ENCODE measurements at places on chromosomes 6 and 20.

- peak; percentile 25 for DNase-seq
Observed at GRCh38 chr20:3889489-3890397, 556 bp downstream of the PANK2 start.

GRCh38 chr6:39446909-39447308, 124.4 kb upstream of the KCNK16 start:
- DNase-seq = no peak

DNA sequence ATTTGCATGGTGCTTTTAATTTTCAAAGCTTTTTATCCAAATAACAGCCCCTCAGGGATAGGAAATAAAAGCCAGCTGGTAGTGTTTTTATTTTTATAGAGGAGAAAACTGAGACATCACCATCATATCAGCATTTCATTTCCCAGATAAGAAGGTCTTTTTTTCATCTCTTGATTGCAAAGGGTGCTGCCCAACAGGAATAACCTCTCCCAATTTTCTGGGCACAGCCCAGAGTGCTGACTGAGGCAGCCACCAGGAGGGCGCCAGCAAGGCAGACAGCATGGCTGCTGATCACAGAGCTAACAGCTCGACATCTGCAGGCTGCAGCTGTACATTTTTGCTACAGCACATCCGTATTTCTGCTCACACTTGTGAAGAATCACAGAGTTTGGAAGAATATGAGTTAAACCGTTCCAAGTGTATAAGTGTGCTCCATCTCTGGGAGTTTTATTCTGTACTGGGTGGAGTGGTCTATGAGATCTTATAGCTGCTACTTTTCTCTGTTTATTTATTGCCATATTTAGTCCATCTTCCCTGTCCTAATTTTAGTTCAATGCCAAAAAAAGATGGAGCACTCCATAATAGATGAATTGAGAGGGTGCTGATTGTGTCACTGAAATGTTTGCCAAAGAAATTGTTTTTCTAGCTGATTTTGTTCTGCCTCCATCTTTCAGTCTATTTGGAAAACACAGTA, 85.5 kb upstream of the C20orf144 start:
- DNase-seq = no peak

DNA sequence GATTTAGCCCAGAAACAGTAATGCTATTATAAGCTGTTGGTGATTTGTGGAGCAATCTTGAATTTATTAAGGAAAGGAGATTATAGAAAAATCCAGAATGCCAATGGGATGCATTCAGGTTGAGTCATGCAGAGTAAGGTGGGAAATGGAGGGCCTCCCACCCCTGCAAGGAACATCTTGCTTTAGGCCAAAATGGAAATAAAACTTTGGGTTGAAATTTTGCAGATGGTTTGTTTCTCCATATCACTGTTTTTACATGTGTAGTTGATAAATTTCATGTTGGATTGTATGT, 152.4 kb downstream of the BCAS1 start:
- no peak for DNase-seq

DNA sequence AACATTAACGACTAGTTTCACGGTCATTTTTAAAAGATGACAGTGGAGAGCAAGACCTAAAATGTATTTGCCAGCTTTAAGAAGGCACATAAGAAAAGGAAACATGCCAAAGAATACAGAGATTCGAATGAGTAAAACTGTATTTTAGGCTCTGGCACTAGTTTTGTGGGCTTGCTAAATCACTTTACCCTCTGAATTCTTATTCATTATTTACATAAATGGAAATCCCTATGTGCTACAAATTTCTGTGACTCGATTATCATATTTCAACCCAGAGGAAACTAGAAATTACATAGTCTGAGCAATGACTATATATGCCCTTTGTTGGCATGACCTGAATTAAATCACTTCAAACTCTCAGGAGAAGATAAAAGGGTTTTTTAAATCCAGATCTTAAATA, 441.7 kb upstream of the RNF217 start:
- DNase-seq = no peak

DNA sequence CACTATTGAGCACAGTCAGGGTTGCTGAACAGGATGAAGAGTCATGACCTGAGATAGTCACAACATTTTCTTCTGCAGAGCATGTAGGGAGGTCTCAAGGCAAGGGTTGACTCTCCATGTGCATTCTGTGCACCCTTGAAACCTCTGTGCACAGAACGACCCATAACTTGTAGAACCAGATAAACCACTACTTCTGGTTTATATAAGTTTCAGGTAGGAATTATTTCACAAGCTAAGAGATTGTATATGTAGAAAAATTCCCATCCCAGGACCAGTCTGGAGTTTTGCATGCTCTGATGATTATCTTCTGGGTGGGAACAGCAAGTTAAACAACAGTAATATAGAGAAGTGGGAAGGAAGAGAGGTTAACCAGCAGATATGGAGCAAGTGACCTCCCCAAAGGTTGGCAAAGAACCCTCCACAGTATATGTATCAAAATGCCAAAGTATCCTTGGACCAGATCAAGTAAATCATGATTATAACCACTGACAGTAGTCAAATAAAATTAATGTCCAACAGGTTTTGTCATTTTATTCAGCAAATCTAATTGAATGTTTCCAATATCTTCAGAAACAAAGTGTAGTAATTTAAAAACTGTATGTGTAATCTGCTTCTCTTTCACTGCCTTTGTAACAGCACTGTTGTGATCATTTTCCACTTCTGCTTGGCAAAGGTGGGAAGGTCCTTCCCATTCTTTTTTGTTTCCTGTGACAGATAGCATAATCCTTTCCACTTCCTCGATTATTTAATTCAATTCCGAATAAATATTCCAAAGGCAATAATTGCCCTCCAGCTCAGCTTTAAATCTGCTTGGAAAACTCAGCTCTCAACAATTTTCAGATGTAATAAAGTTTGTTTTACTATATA, 104.4 kb downstream of the SYNE1 start:
- no peak for DNase-seq

DNA sequence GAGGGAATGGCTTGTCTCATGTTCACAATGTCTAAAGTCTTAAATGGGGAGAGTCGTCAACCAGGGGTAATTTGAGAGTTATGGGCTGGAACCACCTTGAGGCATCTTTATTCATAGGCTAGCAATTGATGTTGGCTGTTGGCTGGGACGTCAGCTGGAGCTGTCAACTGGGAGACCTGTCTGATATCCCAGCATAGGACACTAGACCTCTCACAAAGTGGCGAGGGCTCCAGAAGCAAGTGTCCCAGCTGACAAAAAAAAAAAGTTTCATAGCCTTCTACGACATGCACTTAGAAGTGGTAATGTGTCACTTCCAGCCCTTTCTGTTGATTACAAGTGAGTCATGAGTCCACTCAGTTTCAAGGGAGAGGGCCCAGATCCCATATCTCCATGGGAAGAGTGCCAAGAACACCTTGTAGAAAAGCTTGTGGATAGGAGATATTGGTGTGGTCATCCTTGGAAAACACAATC, 278.0 kb downstream of the ESR1 start:
- no peak for DNase-seq

DNA sequence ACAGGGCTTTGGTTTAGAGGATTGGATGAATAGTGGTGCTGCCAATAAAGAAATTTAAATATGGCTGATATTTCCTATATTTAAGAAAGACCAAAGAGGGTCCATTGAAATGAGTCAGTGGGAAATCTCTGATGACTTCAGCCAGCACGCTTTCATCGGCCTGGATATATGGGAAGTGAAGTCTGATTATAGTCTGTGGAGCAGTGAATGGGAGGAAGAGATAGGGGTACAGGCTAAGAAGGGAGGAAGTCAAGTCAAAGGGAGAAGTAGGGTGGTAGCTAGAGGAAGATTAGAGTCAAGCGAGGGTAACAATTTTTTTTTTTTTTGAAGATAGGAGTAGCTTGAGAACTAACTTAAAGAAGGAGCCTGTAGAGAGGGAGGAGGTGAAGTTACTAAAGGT, 22.7 kb downstream of the SLC16A10 start:
- no peak for DNase-seq

GRCh38 chr6:161418463-161418945, 144.6 kb upstream of the AGPAT4 start:
- peak; percentile 35 for DNase-seq

- DNase-seq = no peak
Observed at GRCh38 chr20:53707371-53708055, 113.9 kb upstream of the ZNF217 start.

DNA sequence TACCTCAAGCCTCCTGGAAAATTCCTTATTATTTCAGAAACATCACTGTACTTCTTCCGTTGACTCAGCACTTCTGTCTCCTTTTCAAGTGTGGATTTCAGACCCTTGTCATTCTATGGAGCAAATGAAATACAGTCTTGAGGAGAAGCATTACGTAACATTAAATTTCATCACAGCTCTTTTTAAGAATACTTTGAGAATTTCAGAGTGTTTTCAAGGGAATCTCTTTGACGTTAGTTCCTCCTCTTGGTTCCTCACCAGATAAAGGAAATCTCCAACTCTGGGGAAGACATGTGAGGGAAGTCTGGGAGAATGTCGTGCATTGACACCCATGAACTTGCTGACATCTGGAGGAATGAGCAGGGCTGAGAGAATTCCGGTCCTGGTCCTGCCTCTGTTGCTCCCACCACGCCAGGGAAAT, 32.3 kb downstream of the UST start:
- DNase-seq = no peak

GRCh38 chr6:30942338-30943060, 1.7 kb downstream of the MUCL3 start:
- no peak for DNase-seq

DNA sequence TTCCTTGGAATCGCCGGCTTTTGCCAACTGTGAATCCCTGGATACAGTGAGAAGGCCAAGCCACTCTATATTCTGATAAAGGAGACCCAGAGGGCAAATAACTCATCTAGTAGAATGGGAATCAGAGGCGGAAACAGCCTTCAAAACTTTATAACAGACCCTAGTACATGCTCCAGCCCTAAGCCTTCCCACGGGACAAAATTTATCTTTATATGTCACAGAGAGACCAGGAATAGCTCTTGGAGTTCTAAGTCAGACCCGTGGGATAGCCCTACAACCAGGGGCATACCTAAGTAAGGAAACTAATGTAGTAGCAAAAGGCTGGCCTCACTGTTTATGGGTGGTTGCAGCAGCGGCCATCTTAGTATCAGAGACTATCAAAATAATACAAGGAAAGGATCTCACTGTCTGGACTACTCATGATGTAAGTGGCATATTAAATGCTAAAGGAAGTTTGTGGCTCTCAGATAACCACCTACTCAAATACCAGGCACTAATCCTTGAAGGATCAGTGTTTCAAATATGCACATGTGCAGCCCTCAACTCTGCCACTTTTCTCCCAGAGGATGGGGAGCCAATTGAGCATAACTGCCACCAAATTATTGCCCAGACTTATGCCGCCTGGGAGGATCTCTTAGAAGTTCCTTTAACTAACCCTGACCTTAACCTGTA, 29.5 kb downstream of the CEP85L start:
- no peak for DNase-seq

GRCh38 chr6:132816660-132817059, 2.3 kb downstream of the RPS12 start:
- DNase-seq = peak; percentile 47

- no peak for DNase-seq
Observed at GRCh38 chr20:25378884-25379733, 11.5 kb downstream of the ABHD12 start.

DNA sequence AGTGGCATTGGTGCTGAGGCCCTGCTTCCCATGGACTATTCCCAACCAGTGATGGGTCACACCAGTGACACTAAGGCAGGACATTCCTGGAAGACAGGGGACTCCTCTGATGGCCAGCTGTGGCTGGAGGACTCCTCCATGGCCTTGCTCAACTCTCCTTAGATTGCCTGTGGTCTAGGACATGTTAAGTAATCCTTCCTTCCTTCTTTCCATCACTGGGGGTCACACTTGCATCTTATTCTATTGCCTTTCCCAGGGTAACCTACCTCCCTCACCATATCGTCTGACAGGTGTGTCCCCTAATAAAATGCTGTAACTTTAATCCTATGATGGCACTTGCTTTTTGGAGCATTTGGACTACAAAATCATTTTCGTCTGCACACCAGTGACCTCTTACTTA, 24.5 kb upstream of the HLA-A start:
- peak; percentile 35 for DNase-seq

- no peak for DNase-seq
Observed at GRCh38 chr6:113859349-113860180, 2.4 kb downstream of the MARCKS start.

- DNase-seq = no peak
Observed at GRCh38 chr6:23339268-23339667, 769.9 kb downstream of the HDGFL1 start.

DNA sequence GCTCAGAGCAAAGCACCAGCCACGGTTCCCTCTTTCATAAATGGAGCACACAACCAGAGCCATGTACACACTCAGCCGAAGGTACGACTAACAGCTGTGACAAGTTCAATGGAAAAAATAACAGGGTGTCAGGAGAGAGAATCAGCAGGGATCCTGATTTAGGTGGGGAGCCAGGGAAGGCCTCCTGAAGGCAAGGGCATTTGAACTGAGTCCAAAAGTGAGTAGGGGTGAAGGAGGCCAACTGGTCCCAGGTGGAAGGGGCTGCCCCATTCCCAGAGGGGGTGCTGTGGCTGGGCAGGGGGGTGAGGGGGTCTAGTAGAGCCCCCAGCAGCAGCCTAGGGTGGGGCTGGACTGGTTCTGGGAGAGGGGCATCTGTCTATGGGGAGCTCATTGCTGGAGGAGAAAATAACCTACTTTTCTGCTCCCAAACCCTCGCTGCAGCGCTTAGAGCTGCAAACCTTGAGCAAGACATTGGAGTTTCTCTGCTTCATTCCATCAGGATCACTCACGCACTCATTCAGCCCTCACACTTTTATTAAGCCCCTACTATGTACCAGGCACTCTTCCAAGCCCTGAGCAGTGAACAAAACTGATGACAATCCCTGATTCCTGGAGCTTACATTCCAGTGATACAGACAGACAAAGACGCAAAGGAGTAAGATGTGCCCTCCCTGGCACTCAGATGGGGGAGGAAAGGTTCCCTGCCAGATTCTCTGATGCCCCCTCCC, 113.5 kb downstream of the TOX2 start:
- no peak for DNase-seq

GRCh38 chr20:325889-326644, 715 bp downstream of the SOX12 start:
- no peak for DNase-seq

DNA sequence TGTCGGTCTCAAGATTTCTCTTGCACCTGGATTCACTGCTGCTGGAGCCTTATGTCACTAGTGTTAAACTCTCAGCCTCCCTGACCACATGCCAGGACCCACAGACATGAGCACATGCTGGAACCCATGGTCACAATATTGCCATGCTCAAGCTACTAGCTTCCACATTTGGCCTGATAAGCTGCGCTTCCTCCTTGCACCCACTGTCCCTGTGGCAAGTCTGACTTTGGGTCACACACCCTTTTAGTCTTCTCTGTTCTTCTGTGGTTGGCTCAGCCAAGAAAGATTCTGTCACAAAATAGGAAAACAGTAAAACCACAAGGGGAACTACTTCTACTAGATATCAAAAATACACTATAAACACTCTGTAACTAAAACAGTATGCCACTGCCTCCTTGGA, 68.9 kb upstream of the HDAC2 start:
- DNase-seq = no peak

DNA sequence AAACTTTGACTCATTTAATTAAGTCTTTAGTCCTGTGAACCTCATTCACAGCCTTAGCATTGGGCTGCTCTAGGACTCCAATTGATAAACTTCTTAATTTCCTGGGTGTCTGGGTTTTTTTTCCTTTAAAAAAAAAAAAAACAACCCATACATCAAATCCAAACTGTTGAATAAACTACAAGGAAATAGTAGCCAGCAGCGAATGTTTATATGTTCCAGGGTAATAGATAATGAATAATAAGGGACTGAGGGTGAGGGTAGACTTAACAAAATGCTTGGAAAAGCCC, 563.5 kb upstream of the AGPAT4 start:
- no peak for DNase-seq

GRCh38 chr20:49831770-49832631, 19.4 kb downstream of the SLC9A8 start:
- no peak for DNase-seq

Measured in hematopoietic multipotent progenitor cell treated with erythropoietin and hydrocortisone succinate and interleukin-3 and kit ligand, for 15 days (in vitro differentiated cells).